ENCODE measurements at places on chromosomes 4 and X.
A peak's percentile ranks its signal among the peaks of the same experiment; 100 is the strongest.

- no peak for DNase-seq
Measured at GRCh38 chr4:35105486-35105885, 1138.8 kb downstream of the ARAP2 start.

GRCh38 chrX:46376246-46376885, 168.9 kb downstream of the ZNF674 start:
- peak; percentile 2 for DNase-seq

DNA sequence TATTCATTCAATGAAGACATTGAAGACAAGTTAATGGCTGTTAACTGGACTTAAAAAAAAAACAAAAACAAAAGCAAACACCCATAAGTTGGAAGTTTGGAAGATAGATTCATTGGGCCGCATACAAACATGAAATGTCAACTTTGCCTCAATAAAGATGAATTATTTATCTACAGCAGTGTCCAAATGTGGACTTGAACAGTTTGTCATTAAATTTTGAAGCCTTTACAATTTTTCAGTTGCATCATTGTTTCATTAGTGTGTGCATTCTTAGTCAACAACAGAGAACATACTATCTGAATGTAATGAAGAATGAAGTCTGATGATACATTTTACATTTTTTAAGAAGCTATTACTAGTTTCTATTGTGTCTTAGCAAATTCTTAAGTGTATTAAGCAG, 152.1 kb downstream of the SLIT2 start:
- no peak for DNase-seq

DNA sequence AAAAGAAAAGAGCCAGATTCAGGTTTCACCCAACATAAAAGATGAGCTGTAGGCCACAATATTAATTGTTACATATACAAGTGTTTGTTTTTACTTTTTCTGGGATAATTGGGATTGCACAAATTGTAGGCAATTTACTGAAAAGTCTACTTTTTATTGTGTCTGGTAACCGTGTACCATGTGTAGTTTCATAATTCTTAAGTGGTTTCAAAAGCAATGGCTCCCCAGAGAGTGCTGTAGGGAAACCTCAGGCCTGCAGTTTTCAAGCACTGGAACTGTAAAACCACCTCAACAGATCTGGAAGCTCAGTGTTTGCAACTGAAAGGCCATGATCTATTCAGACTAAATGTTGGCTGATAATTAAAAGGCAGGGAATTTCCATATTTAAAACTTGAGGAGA, 53.9 kb upstream of the MMAA start:
- no peak for DNase-seq

- DNase-seq, result no peak
Measured at GRCh38 chr4:177010418-177010817, 217.7 kb upstream of the VEGFC start.

- no peak for DNase-seq
Measured at GRCh38 chrX:46254641-46255040, 290.6 kb downstream of the ZNF674 start.

DNA sequence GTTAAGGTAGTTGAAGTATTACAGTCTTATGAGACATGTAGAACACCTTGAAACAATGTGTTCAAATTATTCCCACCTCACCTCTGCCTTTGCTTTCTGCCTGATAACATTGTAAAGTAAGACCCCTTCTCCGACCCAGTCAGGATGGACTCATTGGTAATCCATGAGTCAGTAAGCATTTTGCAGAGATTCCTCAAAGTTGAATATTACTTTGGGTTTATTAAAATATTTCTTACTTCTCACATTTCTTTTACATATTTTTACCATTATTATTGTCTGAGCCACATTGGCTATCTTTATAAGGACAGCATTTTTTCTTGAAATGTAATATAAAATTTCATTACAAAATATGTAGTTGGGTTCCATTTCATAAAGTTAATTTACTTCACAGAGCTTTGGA, 201.6 kb downstream of the BMPR1B start:
- no peak for DNase-seq

DNA sequence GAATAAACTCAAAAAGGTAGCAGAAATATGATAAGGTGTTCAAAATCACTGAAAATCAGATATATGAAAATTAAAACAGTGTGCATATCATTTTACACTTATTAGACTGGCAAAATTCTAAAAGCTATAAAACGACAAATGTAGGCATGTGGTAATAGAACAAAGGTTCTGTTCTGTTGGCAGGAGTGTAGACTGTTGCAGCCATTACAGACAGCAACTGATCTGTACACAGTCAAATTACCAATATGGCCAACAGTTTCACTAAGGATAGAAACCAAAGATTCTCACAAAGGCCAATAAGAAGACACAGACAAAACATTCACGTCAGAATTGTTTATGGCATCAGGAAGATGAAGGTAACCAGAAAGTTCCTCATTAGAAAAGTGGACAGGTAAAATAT, 112.8 kb upstream of the PLS3 start:
- DNase-seq, result no peak

GRCh38 chrX:13253223-13253622, 66.6 kb downstream of the ATXN3L start:
- no peak for DNase-seq

DNA sequence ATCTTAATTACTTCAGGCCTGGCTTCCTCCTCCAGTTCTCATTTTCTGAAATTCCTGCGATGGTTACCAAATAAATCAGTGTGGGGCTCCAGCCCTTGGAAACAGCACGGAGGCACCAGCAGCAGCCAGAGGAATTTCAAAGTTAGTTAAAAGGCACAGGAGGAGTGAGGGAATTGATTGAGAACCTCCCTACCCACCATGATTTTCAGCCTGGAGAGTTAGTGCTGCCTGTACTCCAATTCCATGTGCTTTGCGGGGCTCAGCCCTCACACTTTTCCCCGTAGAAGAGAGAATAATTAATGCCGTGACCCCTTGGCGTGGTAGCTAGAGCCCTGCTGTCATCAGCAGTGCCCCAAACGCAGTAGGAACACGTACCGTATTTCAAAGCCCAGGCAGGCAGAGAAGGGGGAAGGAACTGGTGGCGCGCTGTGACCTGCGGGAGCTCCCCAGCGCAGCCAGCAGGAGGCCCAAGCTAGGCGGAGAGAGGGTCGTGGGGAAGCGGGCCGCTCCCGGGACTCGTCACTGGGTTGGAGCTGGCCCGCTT, 84.0 kb upstream of the IGFBP7 start:
- DNase-seq, result no peak

GRCh38 chrX:129719268-129719667, 19.5 kb upstream of the XPNPEP2 start:
- DNase-seq, result no peak

DNA sequence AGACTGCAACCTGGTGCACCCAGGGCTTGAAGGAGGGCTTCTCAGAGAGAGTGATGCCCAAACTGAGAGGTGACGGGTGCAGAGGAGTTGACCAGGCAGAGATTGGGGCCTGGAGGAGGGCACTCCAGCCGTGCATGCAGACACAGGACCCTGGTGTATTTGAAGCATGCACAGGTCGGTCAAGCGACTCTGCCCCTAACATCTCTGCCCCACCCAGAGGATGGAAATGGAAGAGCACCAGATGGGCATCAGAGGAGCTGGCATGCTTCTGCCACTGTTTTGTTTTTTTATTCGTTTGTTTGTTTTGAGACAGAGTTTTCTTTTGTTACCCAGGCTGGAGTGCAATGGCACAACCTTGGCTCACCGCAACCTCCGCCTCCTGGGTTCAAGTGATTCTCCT, 320.9 kb downstream of the EVC2 start:
- no peak for DNase-seq

DNA sequence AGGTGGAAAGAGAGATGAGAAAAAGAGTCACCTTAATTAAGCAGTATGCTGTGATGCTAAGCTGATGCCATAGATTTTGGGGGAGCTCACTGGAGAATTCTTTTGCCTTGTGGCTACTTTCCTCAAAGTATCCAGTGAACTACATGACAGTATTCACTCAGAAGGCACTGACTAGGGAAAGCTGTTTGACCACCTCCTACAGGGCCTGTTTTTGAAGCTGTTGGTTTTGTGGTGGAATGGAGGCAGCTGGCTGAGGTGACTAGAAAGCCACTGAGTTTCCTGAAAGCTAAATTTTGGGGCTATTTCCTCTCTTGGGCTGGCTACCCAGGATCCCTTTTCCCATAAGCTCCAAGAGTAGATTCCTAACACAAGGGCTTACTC, 124.8 kb upstream of the EOLA2 start:
- no peak for DNase-seq

DNA sequence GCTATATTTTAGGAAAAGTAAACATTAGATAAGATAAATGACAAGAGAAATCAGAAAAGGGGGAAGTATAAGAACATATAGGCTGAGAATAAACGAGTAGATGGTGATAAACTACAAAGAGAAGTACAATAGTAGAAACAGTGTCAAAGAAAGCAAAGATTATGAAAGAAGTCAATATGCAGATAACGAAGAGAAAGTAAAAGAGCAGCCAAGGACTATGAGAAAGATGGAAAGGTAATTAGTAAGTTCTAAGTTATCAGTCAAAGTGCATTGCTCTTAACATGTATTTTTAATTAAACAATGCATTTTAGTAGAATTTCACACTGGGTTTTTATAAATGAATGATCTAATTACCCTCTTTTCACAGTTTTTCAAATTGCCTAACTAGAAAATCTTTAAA, 1801.3 kb upstream of the PCDH10 start:
- DNase-seq, result no peak

DNA sequence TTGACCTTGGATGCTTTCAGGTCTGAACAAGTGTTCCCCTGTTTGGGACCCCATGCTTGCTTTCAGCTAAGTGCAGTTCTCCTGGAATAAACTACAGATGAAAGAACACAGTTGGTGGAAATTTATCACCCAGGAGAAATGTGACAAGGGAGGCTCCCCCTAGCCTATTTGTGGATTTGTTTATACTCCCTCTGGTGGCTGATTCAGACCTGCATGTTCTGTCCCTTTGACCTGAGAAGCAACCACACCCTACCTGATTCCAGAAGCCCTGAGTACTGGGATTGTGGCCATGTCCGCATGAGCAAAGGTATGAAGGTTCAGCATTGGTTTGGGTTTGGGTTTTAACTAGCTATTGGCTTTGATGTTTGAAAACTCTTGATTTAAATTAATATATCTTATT, 440.9 kb downstream of the MID1IP1 start:
- DNase-seq, result no peak

GRCh38 chr4:164368894-164369293, 385.0 kb upstream of the SMIM31 start:
- no peak for DNase-seq

- DNase-seq, result no peak
Measured at GRCh38 chr4:17811078-17811603, 362 bp downstream of the NCAPG start.

DNA sequence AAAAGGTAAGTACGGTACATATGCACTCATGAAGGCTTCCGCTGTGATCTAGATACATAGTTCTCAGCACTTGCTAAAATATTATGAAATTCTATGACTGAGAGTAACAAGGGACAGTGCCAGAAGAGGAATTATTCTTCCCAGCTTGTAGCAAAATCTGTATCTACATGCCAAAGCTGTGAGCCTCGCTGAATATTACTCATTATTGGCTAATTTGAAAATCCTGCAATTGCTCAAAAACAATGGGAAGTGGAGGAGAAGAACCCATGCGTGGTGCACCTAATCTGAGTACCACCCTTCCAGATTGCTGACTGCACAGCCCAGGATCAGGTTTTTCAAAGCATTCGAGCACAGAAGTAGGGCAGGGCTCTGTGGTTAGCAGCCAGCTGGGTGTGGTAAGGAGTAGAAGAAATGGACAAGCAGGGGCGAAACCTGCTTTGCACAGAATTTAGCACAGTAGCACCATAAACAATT, 17.4 kb upstream of the PDCL2 start:
- DNase-seq, result no peak

GRCh38 chrX:69664693-69665092, 48.8 kb downstream of the EDA start:
- DNase-seq, result no peak

GRCh38 chrX:154775419-154776349, 13.0 kb downstream of the DKC1 start:
- DNase-seq, result no peak

DNA sequence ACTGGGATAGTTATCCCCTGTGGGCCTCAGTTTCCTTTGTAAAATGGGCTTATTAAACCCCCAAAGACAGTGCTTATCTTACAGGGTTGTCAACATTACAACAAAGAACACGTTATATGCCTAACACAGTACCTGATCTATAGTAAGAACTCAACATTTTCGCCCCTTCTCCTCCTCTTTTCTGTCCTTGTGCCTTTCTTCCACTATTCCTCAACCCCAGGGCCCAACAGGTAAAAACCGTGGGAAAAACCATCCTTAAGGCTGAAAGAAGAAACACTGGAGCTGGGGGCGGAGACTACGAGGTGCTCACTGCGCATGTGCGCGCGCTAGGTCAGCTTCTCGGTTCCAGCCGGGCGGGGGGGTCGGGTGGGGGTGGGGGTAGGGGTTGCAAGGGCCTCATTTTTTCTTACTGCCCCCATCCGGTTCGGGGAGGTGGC, 426 bp upstream of the XIAP start:
- no peak for DNase-seq

DNA sequence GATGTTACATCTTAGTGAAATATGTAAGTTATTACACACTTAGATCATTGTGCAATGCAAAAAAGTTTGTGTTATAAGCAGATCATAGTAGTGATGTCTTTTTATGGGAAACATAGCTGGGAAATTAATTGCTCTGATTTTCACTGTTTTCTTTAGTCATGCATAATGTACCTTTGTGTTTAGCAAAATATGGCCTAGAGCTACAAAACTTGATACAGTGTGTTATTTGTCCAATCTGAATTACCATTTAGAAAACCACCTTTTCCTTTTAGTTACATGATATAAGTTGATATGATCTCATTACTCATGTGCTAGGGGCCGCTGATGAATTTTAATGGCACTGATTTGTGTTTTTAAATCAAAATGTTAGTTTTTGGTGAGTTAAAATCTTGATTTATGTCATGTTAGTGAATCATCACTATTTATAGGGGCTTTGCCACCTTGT, 2.0 kb downstream of the BMPR1B start:
- no peak for DNase-seq

GRCh38 chr4:67727124-67727850, 26.3 kb upstream of the UBA6 start:
- no peak for DNase-seq

DNA sequence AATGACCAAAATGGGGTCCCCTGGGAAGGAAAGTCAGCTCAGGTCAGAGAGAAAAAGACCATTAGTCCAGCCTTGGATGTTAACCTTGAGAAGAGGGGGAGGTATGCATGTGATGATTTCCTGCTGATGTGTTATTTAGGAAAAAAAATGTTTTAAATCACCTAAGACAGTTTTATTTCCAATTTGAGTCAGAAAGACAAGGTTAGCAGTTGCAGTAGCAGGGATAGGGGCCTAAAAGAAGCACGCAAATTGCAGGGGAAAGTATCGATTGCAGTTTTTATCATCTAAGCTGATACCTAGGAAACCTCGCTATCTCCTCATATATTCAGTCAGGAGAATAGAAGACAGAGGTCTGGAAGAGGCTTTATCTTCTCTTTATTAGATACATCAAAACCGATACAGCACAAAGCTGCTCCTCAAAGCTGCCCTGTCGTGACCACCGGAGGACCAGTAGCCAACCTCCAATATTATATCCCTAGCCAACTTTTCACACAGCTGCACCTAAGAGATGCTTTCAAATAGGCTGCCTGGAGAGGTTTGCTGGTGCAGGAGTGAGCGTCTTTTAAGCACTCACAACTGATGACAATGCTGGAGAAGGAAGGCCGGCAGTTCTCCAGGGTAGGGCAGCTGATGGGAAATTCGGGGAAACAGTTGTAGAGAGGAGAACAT, 289.4 kb downstream of the INPP4B start:
- no peak for DNase-seq

Data from T-cell (primary cell).